CD8-positive, alpha-beta memory T cell (primary cell): ENCODE measurements at places on chromosomes 5 and 9. TPM values are rescaled to one million over a fixed set of nuclear protein-coding genes. Genes with fewer than 3 reads are reported as not detected.

The FOXD4 gene
- 0.22 TPM for total RNA-seq

DNA sequence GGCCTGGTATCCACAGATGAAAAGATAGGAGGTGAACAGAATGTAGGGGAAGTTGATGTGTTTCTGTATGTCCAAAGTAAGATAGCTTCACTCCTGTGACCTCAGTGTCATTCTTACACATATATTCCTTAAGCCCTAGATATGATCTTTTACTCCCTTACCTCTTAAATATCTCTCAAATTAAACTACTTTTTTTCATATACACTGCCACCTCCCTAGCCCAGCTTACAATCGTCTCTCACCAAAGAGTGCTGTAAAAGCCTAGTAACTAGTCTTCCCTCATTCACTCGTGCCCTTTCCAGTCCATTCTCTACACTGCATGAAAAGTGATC is 5.3 kb downstream of the DNAI1 start:
- DNase-seq = no peak
- peaks cover 6% of the 10 kb centered on the region for H3K27me3 ChIP-seq
- no peak overlapping the region for H3K27ac ChIP-seq

- H3K4me1 ChIP-seq = no peaks in the 10 kb centered on the region
- H3K4me3 ChIP-seq = no peak overlapping the region
- no peaks in the 10 kb centered on the region for H3K27me3 ChIP-seq
These were observed 20.8 kb downstream of the VCAN start for GRCh38 chr5:83492331-83492730.

DNA sequence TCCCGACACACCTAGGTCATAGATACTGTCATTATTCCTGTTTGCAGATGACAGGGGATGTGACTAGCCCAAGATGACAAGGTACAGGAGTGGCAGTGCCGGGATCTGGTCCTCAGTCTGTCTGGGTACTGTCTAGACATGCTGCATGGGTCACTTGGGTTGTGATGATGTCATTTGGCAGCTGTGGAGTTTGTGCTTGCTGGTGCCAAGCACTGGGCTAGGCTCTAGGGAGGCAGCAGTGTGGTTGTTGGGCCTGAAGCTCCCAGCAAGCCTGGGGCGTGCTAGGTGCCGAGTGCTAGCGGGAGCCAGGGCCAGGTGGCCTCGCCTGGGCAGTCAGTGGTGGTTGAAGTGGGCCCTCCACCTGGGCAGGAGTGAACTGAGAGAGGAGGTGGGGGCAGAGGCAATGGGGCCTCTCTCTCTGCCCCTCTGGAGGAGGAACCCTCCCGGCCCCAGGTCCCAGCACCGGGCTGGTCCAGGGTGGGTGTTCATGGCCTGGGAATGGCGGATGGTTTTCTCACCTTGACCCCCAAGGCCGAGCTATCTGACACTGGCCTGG is 8.8 kb upstream of the ASB6 start:
- no peak overlapping the region for H3K4me3 ChIP-seq
- no peaks in the 10 kb centered on the region for H3K4me1 ChIP-seq
- H3K27me3 ChIP-seq = no peaks in the 10 kb centered on the region
- DNase-seq = no peak
- H3K36me3 ChIP-seq = no peaks in the 10 kb centered on the region

The DDX4 gene
- total RNA-seq = not detected

DNA sequence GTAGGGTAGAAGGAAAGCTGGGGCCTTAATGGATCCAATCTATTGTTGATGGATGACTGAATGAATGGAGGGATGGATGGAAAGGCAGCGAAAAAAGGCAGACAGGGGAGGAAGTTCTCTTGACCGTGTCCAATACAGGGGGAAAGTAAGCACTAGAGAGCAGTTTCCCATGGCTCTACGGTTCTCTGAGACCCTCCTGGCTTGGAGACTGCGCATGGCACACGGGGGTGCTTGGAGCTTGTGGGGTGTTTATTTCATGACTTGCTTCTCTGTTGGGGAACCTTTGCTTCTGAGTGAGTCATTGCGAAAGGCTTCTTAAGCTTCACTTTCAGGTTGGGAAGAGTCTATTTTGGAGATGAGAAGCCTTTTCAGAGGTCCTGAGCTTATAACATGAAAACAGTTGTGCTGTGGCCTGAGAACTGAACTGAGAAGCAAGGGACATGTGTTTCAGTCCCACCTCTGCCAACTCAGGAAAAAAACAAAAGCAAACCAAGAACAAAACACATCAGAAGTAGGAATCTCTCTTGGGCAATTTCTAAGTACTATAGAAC is 12.8 kb upstream of the TEX48 start:
- H3K4me1 ChIP-seq = peaks cover 30% of the 10 kb centered on the region
- no peaks in the 10 kb centered on the region for H3K27me3 ChIP-seq
- DNase-seq = no peak

GRCh38 chr5:148974642-148975327 is 88.1 kb downstream of the SH3TC2 start:
- no peaks in the 10 kb centered on the region for H3K4me1 ChIP-seq
- H3K36me3 ChIP-seq = no peaks in the 10 kb centered on the region
- no peak for DNase-seq
- H3K27ac ChIP-seq = no peak overlapping the region
- no peak overlapping the region for H3K4me3 ChIP-seq
- H3K27me3 ChIP-seq = no peaks in the 10 kb centered on the region

DNA sequence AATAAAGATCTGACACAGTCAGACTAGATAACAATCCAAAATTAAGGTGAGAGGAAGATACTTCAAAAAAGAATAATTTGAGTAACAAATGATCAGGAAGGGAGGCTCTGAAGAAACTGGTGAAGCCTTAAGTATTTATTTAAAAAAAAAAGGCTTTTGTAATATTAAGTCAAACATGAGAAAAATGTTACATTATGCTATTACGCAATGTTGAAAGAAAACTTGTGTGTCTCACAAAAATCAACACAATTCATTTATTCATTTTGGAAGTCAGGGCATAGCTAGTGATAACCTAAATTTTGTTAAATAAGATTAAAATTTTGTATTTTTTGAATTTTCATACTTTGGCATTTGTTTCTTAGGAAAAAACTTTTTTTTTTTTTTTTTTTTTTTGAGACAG is 28.2 kb downstream of the WDR41 start:
- no peaks in the 10 kb centered on the region for H3K36me3 ChIP-seq
- DNase-seq = no peak
- H3K4me1 ChIP-seq = no peaks in the 10 kb centered on the region
- no peak overlapping the region for H3K4me3 ChIP-seq

DNA sequence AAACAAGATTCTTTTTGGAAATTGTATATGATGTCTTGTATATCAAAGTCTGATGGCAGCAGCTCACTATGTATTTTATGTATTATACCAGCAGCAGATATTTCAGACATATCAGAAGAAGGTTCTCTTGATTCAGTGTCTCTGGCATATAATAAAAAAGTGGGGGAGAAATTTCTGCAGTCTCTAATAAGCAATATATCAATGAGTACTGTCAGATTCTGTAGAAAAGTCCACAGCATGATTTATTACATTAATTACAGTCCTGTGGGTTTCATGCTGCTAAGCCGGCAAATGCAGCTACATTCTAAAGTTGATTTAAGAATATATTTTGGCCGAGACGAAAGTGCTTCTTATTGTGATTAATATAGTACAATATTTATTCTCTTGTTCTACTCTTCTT is 113.1 kb downstream of the KIAA1958 start:
- no peak for DNase-seq
- no peaks in the 10 kb centered on the region for H3K36me3 ChIP-seq
- no peak overlapping the region for H3K4me3 ChIP-seq
- H3K27me3 ChIP-seq = no peaks in the 10 kb centered on the region
- H3K27ac ChIP-seq = no peak overlapping the region
- no peaks in the 10 kb centered on the region for H3K4me1 ChIP-seq

The TTC23L gene
- total RNA-seq = 0.63 TPM

The INSL6 gene
- not detected for total RNA-seq

DNA sequence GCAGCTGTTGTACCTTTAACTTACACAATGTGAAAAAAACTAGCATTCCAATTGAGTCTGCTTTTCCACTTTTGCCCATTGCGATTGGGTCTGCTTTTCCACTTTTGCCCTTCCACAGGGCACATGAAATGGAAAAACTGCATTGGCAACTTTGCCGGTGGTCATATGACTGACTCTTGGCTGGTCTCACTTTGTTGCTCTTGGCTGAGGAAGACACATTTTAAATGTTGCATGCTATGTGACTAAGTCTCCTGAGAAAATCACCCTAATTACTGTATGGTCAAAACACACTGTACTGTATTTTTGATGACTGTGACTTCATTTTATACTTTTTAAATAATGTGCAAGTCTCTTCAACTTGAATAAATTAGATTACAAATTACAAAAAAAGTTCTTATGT is 1.6 kb upstream of the OXCT1 start:
- no peak for DNase-seq
- H3K4me3 ChIP-seq = no peak overlapping the region
- H3K36me3 ChIP-seq = no peaks in the 10 kb centered on the region
- H3K27ac ChIP-seq = no peak overlapping the region
- peaks cover 32% of the 10 kb centered on the region for H3K4me1 ChIP-seq

DNA sequence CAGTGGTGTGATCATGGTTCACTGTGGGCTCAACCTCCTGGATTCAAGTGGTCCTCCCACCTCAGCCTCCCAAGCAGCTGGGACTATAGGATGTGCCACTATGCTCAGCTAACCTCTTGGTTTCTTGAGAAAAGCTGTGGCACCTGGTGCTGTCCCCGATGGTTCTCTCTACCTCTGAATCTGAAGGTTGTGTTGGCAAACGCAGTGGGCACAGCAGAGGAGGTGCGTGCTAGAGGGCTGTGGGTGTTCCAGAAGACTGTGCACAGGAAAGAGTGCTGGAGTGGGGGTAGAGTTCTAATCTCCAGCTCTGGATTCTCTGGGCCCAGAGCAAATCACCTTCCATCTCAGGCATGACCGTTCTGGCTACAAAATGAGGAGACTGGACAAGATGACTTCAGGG is 12.5 kb downstream of the RGS3 start:
- no peak for DNase-seq
- H3K27me3 ChIP-seq = no peaks in the 10 kb centered on the region
- H3K4me3 ChIP-seq = no peak overlapping the region
- no peaks in the 10 kb centered on the region for H3K36me3 ChIP-seq

DNA sequence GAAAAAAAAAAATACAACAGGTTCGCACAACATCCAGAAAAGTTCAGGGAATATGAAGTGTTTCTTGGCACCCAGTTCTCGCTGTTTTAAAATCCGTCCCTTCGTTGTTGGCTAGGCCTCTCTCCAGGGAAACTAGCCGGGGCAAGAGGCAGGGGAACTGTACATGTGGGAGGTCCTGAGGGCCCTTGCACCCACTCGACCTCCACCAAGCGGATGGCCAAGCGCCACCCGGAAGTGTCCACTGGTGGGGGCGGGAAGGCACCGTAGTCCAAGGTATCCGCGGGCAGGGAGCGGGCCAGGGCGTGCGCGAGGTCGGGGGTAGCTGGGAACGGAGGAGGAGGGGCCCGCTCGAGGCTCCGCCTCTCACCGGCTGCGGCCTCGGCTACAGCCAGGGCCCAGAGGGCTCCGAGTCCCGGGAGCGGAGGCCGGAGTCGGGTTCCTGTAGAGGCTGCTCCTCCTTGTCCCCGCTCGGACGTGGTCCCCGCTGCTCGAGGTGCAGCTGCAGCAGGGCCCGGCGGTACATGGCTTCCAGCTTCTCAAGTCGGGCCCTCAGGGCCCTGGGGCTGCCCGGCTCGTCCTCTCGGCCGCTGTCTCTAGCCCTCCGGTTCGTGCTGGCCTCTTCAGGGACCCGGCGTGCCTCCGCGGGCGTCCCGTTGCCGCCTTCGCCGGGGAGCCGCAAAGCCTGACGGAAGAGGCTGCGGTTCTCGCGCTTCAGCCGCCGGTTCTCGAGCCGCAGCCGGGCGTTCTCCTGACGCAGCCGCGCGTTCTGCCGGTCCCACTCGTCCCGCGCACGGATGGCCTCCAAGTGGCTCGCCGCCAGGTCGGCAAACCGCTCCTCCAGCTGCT is 720 bp downstream of the TUSC1 start:
- no peak overlapping the region for H3K27ac ChIP-seq
- DNase-seq = no peak
- H3K36me3 ChIP-seq = no peaks in the 10 kb centered on the region

GRCh38 chr5:108003178-108003577 is 332.4 kb upstream of the EFNA5 start:
- H3K36me3 ChIP-seq = no peaks in the 10 kb centered on the region
- peaks cover 5% of the 10 kb centered on the region for H3K4me1 ChIP-seq
- H3K4me3 ChIP-seq = no peak overlapping the region
- H3K27me3 ChIP-seq = no peaks in the 10 kb centered on the region
- no peak for DNase-seq

DNA sequence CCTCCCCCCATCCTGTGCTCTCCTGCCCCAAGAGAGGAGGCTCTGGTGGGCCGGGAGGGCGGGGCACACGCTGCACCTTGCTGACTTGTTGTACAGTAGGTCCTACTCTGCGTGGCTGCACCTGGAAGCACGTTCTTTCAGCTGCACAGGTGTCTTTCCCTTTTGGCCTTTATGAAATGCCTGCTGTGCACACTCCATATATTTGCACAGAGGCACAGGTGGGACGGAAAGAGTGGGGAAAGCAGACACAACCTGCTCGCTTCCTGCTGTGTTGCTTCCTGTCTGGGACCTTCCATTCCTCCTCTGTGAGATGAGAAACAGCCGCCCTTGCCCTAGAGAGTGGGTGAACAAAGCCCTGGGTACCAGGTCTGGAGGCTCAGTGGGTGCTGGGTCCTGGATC is 4.8 kb downstream of the USP20 start:
- peaks cover 62% of the 10 kb centered on the region for H3K4me1 ChIP-seq
- H3K27ac ChIP-seq = no peak overlapping the region
- no peak for DNase-seq

The RIOK2 gene
- 45.9 TPM for total RNA-seq

The GPX3 gene
- total RNA-seq = not detected

DNA sequence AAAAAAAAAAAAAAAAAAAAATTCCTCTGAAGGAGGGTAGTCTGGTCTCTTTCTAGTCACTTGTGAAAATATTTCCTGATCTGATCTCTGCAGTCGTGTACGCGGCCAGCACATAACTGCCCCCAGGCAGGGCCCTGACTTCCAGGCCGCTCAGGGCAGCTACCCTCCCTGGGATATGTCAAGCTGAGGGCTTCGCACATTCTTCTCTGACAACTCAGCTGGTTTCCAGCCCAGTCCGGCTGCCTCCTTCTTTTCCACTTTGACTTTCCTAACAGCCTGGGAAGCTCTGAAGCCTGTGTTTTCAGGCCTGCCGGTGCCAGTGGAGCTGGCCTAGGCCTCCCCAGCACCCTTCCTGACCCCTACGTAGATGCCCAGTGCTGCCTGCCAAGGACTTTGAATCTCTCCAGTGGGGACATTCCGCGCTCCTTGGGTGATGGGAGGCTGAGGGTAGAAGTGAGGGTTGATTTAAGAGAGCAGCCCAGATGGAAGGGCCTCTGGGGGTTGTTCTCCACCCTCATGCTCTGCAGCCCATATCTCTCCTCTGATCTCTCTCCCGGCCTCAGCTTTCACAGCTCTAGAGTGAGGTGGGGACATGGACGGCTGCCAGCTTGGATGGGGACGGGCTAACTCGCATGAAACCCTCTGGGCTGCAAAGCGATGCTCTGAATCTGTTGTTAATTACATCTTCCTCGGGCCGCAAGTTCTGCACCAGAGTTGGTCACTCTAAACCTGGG is 20.7 kb downstream of the COL5A1 start:
- no peaks in the 10 kb centered on the region for H3K27me3 ChIP-seq
- DNase-seq = no peak
- no peak overlapping the region for H3K4me3 ChIP-seq
- no peaks in the 10 kb centered on the region for H3K4me1 ChIP-seq
- no peaks in the 10 kb centered on the region for H3K36me3 ChIP-seq
- no peak overlapping the region for H3K27ac ChIP-seq

GRCh38 chr5:132103969-132104391 is 30.4 kb downstream of the CSF2 start:
- no peak overlapping the region for H3K4me3 ChIP-seq
- DNase-seq = no peak
- H3K4me1 ChIP-seq = peaks cover 69% of the 10 kb centered on the region
- H3K27ac ChIP-seq = peak overlapping the region; percentile 69
- no peaks in the 10 kb centered on the region for H3K36me3 ChIP-seq

The SH3TC2 gene
- not detected for total RNA-seq
